ENCODE measurements at places on chromosomes 7 and 10. TPM values are rescaled to one million over a fixed set of nuclear protein-coding genes. Genes with fewer than 3 reads are reported as not detected.

Gene FXYD4
- not detected for total RNA-seq

DNA sequence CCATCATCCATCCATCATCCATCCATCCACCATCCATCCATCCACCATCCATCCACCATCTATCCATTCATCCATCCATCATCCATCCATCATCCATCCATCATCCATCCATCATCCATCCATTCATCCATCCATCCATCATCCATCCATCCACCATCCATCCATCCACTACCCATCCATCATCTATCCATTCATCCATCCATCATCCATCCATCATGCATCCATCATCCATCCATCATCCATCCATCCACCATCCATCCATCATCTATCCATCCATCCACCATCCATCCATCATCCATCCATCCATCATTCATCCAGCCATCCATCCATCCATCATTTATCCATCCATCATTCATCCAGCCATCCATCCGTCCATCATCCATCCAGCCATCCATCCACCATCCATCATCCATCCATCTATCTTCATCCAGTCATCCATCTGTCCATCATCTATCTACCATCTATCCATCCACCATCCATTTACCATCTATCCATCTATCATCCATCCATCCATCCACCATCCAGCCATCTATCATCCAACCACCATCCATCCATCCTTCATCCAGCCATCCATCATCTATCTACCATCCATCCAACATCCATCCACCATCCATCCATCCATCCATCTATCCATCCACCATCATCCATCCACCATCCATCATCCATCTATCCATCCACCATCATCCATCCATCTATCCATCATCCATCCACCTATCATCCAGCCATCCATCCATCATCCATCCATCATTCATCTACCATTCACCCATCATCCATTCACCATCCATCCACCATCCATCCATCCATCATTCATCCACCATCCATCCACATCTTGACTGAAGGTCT lies 153.8 kb downstream of the SH3PXD2A start:
- no peak for DNase-seq

GRCh38 chr7:157652161-157652953 lies 315.6 kb downstream of the DNAJB6 start:
- DNase-seq: peak; percentile 84

Gene UBE2H
- 172 TPM for total RNA-seq

Gene NAT16
- not detected for total RNA-seq

DNA sequence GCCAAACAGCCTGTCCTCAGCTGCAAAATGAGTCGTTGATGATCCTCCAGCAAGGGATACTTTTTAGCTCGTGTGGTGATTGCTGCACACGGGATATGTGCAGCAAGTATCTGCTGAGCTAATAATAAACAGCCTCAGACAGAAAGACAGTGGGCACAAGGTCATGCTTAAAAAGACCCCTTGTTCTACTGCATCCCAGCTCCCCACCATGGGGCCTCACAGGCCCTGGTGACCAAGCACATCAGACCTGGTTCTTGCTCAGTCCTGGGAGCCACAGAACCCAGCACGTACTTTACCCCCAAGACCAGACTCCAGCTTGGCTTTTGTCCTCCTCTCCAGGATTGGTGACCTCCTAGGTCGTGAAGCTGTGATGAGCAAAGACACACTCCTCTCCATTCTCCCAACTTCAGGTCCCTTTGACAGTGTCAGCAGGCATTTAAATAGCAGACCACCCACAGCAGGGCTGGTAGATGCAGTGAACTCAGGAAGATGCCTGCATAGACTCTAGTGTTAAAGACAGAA lies 50.5 kb downstream of the EGFR start:
- DNase-seq: no peak
